ENCODE measurements at places on chromosomes 1 and 21.

GRCh38 chr1:152884506-152884905 lies 6.4 kb downstream of the SMCP start:
- DNase-seq: no peak

- no peak for DNase-seq
Observed at GRCh38 chr1:233672732-233673131, 58.8 kb downstream of the KCNK1 start.

DNA sequence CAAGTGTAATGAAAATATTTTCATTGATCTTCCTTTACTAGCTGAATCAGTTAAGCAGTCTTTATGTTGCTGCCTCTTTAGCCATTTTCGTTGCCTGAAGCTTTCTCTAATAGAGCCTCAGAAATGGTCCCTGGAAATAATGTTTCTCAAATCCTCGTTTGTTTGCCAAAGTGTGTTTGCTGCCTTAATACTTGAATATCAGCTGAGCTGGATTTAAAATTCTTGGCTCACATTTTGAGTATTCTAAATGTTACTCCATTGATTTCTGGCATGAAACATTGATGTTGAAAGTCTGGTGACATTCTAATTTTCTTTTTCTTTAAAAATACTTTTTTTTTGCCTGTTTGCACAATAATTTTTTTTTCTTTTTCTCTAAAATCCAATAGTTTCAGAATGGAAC lies 84.6 kb upstream of the SERBP1 start:
- no peak for DNase-seq

GRCh38 chr1:116820369-116820768 lies 66.1 kb downstream of the CD2 start:
- no peak for DNase-seq

- DNase-seq: no peak
Observed at GRCh38 chr1:66012106-66012784, 219.6 kb downstream of the PDE4B start.

DNA sequence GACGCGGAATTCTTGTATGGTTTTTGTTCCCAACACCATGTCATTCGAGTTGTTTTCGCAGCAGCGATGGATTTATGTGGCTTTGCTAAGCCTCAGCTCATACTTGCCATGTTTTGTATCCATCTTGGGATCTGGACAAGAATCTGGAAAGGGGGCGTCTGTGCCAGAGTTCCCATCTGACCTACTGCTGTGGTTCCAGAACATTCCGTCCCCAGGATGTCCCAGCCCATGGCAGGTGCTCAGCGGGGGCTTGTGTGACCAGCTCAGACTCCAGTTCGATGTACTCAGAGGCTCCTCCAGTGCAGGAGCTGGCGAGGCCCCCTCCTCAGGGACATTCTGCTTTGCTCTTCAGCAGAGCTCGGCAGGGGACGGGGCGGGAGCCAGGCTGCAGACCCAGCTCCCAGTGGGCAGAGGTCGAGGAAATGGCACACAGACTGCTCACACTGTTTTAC lies 24.0 kb upstream of the ADARB1 start:
- DNase-seq: no peak

- no peak for DNase-seq
Observed at GRCh38 chr1:154474802-154475201, 27.2 kb upstream of the TDRD10 start.

DNA sequence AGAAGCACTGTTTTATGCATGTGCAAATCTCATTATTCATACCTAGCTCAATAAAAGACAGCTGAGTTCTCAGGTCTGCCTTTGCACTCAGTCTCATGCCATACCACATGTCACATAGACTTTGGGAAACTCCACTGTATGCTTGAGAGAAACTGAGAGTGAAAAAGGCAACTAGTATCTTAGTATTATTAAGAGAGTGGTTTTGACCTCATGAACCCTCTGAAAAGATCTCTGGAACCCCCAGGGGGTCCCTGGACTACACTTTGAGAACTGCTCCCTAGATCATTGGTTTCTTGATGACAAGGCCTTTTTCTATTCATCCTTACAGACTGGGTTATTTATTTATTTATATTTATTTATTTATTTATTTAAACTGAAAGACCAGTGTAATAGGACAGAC lies 3.7 kb upstream of the RHEX start:
- no peak for DNase-seq

- no peak for DNase-seq
Observed at GRCh38 chr1:213291526-213291925, 240.5 kb downstream of the RPS6KC1 start.

DNA sequence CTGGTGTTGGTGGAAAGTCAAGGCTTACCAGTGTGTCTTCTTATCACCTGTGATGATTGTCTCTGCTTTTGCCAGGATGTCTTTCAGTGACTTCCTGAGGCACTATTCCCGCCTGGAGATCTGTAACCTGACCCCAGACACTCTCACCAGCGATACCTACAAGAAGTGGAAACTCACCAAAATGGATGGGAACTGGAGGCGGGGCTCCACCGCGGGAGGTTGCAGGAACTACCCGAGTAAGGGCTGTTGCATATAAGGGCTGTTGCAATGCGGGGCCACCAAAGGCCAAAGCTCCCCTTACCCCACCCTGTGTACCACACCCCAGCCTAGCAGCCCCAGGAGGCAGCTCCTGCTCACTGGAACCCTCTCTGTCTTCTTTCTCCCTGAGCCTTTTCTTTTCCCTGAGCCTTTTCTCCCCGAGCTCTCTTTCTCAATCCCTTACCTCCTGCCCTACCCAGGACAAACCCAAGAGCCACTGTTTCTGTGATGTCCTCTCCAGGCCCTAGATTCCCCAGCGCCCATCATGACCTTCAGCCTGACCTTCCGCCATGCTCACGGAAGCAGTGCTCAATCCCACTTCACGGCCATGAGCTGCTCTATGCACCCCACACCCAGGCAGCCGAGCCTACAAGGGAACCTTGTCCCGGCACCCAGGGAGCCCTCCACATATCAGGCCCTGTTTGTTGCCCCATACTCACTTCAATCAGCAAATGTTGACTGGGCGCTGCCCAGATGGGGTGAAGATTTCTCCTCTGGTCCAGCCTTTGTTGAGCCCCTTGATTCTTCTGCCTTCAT lies 40.6 kb downstream of the CAPN2 start:
- no peak for DNase-seq

DNA sequence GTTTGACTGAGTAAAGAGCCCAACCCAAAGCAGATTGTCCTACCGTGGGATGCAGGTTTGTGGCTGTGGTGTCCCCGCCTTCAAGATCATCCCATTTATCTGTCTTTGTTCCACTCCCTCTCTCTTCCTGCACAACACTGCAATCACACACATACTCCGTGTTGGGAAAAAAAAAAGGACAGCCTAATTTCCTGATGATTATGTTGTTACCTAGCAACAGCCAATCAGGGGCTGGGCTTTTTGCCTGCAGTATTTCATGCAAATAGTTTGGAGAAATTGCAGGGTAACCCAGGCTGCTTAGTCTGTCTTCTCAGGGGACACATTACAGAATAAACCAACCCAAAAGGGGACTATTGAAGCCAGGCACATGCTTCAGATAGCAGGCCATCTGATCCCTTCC lies 38.3 kb downstream of the PHC2 start:
- no peak for DNase-seq

GRCh38 chr1:245512980-245513578 lies 358.3 kb downstream of the KIF26B start:
- DNase-seq: no peak

GRCh38 chr21:46289655-46290179 lies 3.6 kb downstream of the YBEY start:
- DNase-seq: no peak

- no peak for DNase-seq
Observed at GRCh38 chr1:31930836-31931592, 7.2 kb downstream of the PTP4A2 start.

All from stimulated activated CD8-positive, alpha-beta memory T cell treated with anti-CD3 and anti-CD28 coated beads, Interleukin-15, amount 100 ng/mL, for 4 hours (primary cell).